Naive thymus-derived CD8-positive, alpha-beta T cell (primary cell): ENCODE measurements at places on chromosomes 2 and 18. TPM values are rescaled to one million over a fixed set of nuclear protein-coding genes. Genes with fewer than 3 reads are reported as not detected.

DNA sequence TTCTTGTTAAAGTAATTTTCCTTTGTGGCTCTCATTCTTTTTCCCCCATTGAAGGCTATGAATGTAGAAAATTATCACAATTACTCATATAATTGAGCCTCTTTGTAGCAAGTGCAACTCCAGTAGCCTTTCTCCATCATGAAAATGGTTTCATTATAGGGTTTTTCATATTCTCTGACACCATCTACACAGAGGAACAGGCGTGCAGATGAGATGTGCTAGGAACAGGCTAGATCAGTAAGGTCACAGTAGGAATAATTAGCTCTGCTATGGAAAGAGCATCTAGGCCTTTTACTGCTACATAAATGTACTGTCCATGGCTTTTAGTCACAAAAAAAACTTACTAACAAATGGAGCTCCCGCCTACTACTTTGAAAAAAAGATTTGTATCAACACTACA is 12.6 kb upstream of the DLX1 start:
- DNase-seq: no peak

GRCh38 chr18:59502274-59503175 is 143.5 kb upstream of the LMAN1 start:
- DNase-seq: no peak

DNA sequence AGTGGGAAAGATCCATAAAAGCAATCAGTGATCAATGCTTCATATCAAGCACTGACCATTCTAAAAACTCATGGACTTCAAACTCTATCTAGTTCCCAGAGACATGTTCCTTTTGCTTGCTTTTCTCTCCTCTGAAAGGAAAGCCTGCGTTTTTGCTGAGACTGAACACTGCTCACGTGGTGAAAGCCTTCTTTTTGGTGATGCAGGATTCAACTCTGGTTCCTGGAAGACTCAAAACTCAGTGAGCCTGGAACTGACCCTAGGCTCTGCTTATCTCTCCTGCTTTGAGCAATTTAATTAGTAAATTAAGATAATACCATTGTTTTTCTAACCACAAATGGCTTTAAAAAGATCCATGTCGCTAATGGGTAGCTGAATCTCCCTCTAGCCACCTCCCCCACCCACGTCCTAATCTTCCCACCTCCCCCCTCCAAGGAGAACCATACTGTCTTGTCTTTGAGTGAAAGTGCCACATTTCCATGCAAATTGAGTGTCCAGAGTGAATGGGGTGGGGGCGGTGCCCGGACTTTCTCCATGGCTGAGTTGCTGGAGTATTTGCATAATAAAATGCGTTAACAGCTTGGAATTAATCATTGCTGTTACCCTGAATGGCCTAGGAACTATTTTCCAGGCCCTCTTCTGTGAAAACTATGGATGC is 130.5 kb downstream of the BCL11A start:
- no peak for DNase-seq

HJURP gene
- not detected for polyA plus RNA-seq

DNA sequence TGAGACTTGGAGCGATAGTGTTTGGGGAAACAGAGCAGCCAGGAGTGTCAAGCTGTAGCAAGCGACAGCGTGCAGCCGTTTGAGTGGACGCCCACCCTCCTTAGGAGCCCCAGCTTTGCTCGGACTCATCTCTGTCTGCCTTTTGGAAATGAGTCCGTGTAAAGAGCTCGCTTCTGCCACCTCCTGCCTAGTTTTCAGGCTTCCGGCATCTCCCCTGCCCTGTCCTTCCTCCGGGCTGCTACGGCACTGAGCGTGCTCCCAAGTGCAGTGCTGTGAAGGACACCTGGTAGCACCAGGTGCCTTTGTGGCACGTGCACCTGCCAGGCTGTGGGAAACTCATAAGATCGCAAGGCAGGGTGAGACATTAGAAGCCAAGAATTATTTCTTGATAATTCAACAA is 117.1 kb downstream of the RNF144A start:
- DNase-seq: no peak

DNA sequence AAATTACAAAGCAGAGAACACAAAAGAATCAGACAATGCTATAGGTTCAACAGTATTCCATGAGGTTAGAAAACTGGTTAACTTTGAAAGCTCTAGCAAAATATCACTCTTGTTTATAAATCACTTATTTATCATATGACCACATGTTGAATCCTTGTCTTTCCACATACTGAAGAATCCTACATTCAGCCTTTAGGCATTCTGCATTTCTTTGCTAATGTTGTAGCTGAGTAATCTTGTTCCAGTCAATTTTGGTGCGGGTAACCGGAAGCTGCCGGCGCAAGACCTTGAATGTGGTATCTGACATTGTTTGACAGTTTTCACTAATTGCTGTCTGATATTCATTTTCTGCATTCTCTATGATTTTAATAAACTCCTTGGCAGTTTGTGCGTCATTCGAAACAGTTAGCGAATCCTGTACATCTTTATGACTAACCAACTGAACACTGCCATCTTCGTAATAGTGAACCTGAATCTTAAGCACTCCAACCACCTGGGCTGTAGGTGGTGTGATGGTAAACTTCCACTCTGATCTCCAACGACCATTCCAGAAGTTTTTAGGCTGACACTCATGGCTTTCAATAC is 154.1 kb downstream of the BAZ2B start:
- DNase-seq: no peak

- no peak for DNase-seq
These were observed 172.3 kb downstream of the SMAD7 start for GRCh38 chr18:48778344-48779011.

DNA sequence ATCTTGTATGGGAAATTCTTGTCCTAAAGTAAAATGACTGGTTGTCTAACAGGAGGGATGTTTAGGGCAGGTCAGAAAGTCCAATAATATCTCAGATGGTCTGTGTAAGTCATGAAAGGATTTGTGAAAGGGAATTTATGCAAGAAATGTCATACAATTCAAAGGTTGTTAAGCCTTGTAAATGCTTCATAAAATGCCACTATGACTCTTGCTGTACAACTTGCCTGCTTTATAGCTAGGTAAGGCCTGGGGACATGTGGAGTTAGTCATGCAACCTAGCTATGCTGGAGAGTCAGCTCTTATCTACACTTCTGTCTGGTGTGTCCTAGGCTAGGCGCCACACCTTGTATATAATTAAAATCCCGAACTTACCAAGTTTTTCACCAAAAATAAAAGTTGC is 36.9 kb upstream of the VWA3B start:
- DNase-seq: no peak
